ENCODE measurements at places on chromosomes 11 and 22.

- DNase-seq, result no peak
Measured at GRCh38 chr22:30628491-30628890, 7.1 kb upstream of the SLC35E4 start.

GRCh38 chr11:61279934-61280659, 15.0 kb downstream of the VWCE start:
- DNase-seq, result peak; percentile 51

GRCh38 chr22:48898524-48899250, 929.0 kb downstream of the BRD1 start:
- DNase-seq, result no peak

- peak; percentile 46 for DNase-seq
Measured at GRCh38 chr11:75337195-75337654, 14.2 kb downstream of the ARRB1 start.

DNA sequence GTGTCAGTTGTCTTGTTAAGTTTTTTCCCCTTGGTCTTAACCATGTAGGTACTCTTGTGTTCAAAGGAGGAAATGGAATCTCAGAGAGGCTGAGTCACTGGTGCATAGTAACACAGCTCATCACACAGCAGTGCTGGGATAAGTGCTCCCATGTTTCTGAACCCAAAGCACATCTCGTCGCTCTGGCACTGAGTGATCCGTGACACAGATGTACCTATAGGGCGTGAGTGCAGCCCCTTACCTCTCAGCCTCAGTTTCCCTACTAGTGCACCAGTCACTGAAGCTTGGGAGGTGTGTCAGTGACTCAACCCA, 234.0 kb downstream of the ST3GAL4 start:
- no peak for DNase-seq

DNA sequence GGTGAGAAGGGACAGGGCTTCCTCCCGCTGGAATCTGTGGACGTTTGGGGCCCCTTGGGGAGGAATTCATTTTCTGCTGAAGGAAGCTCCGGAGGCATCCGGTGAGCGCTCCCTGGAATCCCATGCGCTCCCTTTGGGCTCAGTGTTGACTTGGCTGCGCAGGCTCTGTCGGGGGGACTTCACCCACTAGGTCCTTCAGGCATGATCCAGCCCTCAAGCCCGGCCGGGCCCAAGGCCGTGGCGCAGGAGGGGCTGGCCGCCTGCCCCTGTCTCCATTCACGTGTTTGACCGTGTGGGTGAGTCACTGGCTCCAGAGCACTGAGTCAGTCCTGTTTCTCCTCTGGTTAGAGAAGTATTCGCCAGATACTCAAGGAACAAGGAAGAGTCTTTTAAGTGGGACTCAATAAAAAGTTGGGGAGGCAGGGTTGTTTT, 1.4 kb downstream of the CTTN start:
- peak; percentile 91 for DNase-seq

GRCh38 chr22:47589271-47590250, 827.1 kb downstream of the TBC1D22A start:
- DNase-seq, result no peak

Data from fibroblast of skin of right quadriceps (primary cell).